ENCODE measurements at places on chromosomes 2 and 18. TPM values are rescaled to one million over a fixed set of nuclear protein-coding genes. Genes with fewer than 3 reads are reported as not detected.

ACADL gene
- total RNA-seq: 20.1 TPM

ABCG5 gene
- not detected for total RNA-seq

HOXD10 gene
- not detected for total RNA-seq

QPCT gene
- 6.4 TPM for total RNA-seq

ERMN gene
- 0.49 TPM for total RNA-seq

MYO5B gene
- total RNA-seq: 25.4 TPM

- DNase-seq: no peak
Observed at GRCh38 chr2:226514895-226515294, 284.7 kb downstream of the IRS1 start.

DNA sequence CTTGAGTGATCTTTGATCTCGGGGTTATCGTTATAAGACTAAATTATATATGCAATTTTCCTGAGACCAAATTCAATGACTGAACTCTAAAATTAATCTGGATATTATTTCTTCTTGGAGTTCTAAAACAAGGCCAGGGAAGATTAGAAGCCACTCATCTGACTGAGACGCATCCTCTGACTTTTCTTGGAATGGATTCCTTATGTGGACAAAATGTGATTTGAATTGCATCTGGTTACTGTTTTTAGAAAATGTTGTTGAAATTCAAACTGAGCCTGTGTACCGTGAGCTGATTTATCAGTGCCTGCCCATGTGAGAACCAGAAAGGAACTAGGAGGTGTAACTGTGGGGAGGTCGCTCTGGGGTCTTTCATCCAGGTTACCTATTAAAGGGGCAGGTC is 330.8 kb downstream of the OSR1 start:
- DNase-seq: no peak

GRCh38 chr2:119429225-119429981 is 2.3 kb upstream of the TMEM37 start:
- no peak for DNase-seq

GRCh38 chr2:241542278-241542605 is 16.3 kb upstream of the BOK start:
- DNase-seq: peak; percentile 81

- DNase-seq: no peak
Observed at GRCh38 chr2:42169874-42170521, 845 bp downstream of the EML4 start.

DNA sequence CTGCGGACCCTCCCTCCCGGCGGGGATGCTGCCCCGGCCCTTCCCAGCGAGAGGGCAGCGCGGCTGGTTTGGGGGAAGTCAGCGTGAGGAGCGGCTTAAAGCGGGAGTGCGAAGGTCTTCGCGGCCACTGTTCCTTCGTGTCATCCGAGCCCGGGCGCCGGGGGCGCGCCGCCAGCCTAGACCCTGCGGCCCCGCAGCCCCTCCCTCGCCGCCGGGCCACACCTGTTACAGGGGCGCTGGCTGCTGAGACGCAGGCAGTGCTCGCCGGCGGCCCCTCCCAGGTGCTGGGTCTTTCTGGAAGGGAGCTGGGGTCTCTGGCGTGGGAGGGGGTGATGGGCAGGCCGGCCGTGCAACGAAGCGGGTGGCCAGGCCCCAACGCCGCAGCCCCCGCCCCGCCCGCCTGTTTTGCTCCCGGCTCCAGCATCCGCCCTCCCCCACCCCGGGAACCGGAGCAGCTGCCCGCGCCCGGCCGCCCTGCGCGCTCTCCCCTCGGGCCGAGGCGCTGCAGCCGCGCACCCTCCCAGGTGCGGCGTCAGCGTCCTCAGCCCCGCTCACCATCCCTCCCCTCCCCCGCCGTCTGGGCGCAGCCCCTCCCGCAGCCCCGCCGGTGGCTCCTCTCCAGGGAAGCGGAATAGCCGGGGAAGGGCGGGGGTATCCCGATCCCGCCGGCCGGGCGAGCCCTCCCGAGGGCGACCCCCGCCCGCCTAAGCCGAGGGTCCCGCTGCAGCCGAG is 727 bp downstream of the KIF1A start:
- peak; percentile 78 for DNase-seq

GRCh38 chr2:163469561-163469962 is 266.2 kb downstream of the FIGN start:
- DNase-seq: no peak

DNA sequence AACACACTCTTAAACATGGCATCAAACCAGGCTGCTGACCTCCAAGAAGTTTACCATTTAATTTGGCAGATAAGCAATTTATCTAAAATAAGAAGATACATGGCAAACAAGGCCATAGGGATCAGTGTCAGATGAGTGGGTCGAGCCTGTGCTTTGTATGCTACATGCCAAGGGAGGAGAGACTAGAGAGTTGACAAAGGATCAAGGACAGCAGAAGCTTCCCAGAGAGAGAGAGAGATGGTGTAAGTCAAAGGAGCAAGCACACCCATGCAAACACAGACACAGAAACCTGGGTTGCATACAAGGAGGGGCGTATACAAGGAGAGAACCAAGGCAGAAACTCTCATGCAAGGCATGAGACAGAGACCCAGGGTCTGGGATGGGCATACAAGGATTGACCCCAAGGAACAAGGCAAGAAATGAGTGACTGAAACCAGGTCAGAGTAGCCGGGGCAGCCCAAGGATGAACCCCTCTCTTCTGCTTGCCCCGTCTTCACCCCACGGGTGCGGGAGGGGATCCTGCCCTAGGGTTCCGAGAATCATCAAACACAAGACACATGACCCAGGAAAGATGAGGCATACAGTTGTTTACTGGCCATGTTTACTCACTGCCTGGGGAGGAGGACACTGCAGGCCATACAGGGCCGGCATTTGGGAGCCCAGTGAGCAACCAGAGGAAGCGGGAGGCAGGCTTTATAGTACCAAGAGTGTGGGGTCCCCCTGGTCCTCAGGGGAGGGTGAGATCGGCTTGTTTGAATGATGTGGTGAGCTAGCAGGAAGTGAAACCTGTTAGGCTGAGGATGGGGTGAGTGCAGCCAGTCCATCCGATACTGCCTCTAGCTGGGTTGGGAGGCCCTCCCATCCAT is 529.2 kb upstream of the ID2 start:
- DNase-seq: no peak

GRCh38 chr18:13390711-13391110 is 172.2 kb downstream of the LDLRAD4 start:
- DNase-seq: no peak

GRCh38 chr2:174593574-174594203 is 3.9 kb downstream of the WIPF1 start:
- DNase-seq: peak; percentile 54

DNA sequence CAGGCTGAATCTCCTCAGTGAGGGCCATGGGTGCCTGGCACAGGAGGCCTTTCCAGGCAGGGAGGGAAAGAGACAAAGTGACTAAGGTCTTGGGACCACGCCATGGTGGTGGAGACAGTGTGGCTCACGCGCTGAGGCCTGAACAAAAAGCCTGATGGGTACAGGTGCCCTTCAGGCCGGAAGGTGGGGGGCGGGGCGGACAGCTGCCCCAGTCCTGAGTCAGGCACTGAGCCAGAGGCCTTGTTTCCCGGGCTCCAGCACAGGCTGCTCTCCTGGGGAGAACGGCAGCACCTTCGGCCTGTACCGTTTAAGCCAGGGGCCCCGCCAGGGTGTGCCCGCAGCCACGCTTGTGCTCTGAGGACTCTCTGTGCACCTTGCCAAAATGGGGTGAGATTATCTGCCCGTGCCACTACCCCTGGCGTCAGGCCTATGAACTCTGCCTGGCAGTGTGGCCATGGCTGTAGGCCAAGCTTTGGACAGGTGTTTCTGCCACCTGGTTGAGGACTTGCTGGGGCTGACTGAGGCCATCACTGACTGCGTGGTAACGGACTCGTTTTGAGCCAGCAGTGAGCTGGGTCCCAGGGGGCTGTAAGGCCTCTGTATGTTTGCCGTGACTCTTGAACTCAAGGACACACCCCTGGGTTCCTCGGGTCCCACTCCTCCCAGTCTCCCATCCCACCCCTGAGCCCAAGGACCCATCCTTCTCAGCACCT is 31.7 kb upstream of the DNMT3A start:
- peak; percentile 86 for DNase-seq

GRCh38 chr2:39949131-39949530 is 170.1 kb upstream of the THUMPD2 start:
- no peak for DNase-seq

Measured in upper lobe of left lung (tissue), 6 donors.